ENCODE measurements at places on chromosomes 3 and 15.

- no peak for DNase-seq
These were observed 67.8 kb upstream of the ATP10A start for GRCh38 chr15:25930931-25931330.

- DNase-seq: no peak
These were observed 305.6 kb upstream of the LRRFIP2 start for GRCh38 chr3:37479981-37480380.

DNA sequence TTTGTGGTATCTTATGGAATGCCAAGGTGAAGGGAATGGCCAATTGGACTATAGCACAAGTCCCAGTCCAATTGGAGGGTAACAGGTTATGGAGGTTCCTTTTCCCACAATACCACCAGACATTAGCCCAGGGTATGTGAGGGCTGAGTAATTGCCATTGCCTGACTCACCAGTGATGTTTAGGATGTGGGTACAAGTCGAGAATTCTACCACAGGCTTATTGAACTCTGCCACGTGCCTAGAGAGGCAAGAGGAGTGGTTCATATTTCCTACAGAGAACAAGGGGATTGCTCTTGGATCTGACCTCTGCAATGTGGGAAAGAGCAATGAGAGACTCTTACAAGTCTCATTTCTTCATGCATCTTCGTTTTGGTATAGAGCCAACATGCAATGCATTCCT, 85.0 kb upstream of the XCR1 start:
- DNase-seq: no peak

GRCh38 chr3:58991026-58991425, 58.8 kb downstream of the CFAP20DC start:
- DNase-seq: no peak

DNA sequence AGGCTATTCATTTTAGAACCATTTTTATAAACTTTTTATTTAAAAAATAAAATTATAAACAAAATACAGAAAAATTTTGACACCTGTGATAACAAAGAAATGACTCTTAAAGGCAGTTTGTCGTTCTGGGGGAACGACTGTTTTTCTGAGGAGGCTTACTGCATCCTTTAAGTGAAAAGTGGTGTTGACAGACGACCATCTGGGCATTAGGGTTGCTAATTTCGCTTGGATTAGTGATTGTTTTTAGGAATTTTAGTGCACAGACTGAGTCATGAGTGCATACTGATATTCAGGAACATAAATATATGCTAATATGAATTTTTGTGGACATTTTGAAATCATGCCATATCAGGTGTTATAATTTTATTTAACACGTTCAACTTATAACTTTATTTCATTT, 28.5 kb downstream of the OSTN start:
- DNase-seq: no peak

GRCh38 chr3:32175607-32176197, 62.8 kb upstream of the CMTM8 start:
- no peak for DNase-seq

DNA sequence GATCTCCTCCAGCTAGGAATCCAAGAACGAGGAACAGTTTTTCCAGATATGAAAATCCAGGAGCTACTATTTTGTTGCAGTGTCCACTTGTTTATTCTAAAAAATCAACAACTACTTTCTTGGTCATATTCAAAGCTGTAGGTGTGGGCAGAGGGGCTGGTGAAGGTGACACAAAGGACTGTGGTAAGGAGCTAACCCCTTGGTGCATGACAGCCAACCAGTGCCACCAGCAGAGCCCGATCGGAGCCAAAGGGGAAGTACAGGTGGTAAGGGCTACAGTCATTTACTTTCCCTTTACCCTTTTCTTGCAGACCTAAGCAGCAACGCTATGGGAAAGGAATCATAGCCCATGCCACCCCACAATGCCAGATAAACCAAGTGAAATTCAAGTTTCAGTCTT, 30.7 kb downstream of the PLA1A start:
- DNase-seq: no peak

DNA sequence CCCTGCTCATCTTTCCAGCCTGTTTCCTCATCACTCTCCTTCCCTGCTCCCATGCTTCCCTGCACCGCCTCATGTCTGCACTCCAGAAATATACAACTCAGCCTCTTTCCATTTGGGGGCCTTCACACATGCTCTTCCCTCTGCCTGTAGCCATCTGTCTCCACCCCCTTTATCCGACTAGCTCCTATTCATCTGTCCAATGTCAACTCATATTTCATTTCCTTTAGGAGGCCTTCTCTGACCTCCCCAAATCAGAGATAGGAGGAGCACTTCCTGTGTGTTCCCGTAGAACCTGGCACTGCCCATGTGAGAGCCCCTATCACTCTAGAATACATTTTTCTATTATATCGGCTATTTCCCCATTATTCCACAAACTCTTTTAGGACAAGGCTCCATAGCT, 10.6 kb downstream of the ATP8B4 start:
- DNase-seq: no peak

GRCh38 chr15:74505837-74506514, 35.0 kb upstream of the ARID3B start:
- DNase-seq: no peak

Measured in stimulated activated CD8-positive, alpha-beta memory T cell treated with anti-CD3 and anti-CD28 coated beads, Interleukin-15, amount 100 ng/mL, for 24 hours (primary cell).